Sigmoid colon (tissue), 7 donors: ENCODE measurements at places on chromosomes 11 and 22.

DNA sequence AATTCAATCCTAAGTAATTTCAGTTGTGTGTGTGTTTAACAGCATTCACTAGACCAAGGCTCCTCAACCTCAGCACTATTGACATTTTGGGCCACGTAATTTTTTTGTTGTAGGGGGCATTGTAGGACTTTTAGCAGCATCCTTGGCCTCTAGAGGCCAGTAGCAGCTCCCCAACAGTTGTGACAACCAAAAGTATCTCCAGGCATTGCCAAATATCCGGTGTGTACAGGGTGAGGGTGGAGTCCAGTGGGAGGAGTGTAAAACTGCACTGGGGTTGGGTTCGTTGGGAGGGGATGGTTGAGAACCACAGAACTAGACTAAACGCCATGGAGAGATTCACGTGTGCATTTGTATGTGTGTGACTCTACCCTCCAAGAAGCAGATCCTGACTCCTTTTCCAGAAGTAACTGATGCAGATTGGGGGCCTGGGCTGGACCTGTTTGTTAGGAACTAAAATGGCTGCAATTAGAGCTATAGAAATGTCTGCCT, 5.9 kb upstream of the PHF21A start:
- DNase-seq, result no peak

DNA sequence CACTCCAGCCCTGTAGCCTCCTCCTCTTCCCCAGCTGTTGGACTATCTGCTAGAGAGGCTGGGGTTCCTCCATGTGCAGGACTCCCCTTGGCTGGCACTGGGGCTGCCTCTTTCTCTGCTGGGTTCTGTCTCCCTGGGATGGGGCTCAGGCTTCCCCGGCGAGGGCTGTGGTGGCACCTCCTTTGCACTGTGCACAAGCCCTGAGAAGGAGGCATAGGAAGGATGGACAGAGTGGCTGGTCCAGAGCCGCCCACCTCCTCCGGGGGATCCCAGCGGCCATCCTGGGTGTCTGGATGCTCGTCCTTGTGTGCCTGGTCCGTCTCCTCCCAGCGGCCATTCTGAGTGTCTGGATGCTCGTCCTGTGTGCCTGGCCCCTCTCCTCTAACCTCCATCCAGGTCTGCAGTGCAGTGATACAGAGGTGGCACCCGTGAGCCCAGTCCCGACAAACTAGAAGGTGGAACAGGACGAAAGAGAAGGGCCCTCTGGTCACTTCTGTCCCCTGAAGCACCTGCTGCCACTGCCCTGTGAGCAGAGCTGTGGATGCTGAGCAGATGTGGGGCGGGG, 633.7 kb downstream of the BRD1 start:
- DNase-seq, result no peak

DNA sequence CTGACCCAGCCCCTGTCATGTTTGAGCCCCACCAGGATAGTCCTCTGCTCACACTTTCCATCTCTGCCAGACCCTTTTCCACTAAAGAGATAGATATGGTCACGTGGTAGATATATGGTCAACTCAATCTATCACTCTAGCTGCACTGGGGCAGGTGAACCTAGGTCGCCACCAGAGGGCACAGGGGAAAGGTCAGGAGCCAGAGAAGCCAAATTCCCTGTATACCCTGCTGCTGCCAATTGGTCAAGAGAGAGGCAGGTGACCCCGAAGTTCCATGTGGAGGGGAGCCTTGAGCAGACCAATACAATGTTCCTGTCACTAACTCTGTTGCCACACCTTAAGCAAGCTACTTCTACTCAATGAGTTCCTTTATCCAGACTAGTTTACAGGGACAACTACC, 101.1 kb upstream of the GALNT18 start:
- no peak for DNase-seq

DNA sequence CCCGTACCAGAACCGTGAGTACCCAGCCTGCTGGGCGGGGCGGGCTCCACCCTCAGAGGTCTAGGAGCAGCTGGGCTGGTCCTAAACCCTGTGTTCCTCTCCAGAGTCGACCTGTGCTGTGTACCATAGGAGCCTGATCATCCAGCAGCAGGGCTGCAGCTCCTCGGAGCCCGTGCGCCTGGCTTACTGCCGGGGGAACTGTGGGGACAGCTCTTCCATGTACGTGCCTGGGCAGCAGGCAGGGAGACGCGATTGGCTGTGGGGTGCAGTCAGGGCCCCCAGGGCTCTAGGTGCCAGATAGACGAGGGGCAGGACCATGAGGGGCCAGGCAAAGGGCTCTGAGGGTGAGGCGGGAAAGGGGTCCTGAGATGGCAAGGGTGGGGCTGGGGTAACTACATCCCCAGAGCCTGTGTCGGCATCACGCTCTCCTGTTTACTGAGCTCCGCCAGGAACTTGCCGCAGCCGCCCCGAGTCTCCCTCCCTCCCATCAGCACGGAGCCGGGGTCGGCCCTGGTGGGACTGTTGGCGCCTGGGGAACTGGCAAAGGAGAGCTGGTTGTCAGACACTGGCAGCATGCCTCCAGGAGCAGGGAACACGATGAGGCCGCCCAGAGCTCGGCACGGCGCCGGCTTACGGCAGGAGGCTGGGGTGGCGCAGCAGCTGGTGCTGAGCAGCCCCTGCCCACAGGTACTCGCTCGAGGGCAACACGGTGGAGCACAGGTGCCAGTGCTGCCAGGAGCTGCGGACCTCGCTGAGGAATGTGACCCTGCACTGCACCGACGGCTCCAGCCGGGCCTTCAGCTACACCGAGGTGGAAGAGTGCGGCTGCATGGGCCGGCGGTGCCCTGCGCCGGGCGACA, 22.9 kb upstream of the MUC5B start:
- DNase-seq, result peak; percentile 55

DNA sequence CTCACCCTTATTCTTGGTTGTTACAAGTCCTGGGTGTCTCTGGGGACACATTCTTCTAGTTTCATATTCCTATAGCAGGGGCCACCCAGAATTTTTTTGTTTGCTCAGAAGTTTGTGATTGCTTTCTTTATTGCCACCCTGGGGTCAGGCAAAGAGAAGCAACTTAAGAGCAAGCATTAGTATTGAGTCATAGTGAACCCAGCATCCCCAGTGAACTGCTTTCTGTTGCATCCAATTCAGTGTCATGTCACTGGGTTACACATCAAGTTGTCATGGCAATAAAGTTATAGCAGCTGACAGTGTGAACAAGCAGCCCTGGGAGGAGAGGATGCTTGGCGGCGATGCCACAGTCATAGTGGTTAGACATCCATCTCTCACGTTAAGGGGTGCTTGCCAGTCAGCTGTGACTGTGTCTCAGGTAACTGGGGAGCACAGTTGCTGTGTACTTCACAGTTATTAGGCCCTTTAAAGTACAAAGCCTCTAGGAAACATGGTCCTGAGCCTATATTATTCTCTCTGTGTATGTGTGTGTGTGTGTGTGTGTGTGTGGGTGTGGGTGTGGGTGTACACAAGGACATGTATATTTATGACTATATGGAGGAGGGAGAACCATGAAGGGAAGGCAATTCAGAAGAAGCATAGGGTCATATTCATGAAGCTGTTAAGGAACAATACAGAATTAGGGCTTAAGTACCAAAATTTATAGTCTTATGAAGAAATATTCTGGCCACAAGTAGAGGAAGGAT, 52.5 kb downstream of the TRIM44 start:
- no peak for DNase-seq

DNA sequence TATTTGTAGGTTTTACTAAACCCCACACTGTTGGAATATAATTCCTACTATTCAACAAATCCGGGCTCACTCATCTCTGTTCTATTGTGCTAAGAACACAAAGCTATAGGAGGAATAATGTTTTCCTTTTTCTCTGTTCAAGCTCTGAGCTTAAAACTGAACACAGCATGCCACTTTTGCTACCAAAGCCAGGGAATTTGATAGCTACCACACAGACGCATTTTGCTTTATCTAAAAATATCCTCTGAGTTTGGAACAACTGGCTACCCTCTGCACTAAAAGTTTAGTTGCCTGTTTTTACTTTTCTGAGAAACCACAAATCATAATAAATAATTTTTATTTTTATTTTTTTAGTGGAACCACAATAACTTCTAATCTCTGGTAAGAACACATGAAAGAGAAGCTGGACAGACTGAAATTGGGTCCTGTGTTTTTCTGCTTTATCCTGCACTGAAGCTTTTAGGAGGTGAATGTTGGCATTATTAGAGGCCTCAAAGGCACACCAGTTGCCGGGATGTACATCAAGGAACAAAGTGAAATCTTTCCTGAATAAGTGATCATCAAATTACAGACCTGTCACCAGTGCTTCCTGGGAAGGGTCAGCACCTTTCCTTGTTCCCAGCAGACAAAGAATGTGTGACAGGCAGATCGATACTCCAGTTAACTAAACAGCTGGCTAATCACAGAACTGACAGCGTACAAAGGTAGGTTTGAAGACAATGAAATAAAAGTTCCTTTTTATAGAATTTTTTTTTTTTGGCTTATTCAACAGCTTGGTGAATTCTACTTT, 523.2 kb upstream of the TENM4 start:
- no peak for DNase-seq

GRCh38 chr11:112025707-112026106, 499 bp downstream of the DLAT start:
- DNase-seq, result no peak

GRCh38 chr11:65640483-65641296, 2.8 kb downstream of the SIPA1 start:
- no peak for DNase-seq
